HCT116 (cell line): ENCODE measurements at places on chromosomes 2 and 18. TPM values are rescaled to one million over a fixed set of nuclear protein-coding genes. Genes with fewer than 3 reads are reported as not detected.

Gene ZNF142
- 29.2 TPM for total RNA-seq

- no peak overlapping the region for H3K4me3 ChIP-seq
- 0 out of 2 replicates have a peak, but pooled peaks cover 2% of the 10 kb centered on the region for H3K4me1 ChIP-seq
- H3K27ac ChIP-seq: no peak overlapping the region
- peaks cover 81% of the 10 kb centered on the region for H3K27me3 ChIP-seq
- no peak for DNase-seq
Measured at GRCh38 chr2:29278966-29279365, 163.8 kb downstream of the CLIP4 start.

Gene SGPP2
- 1.6 TPM for total RNA-seq

- H3K36me3 ChIP-seq: no peaks in the 10 kb centered on the region
- H3K4me1 ChIP-seq: peaks cover 17% of the 10 kb centered on the region
- no peaks in the 10 kb centered on the region for H3K27me3 ChIP-seq
- no peak within 1 kb of the TSS; the same call in 1 of the 2 replicates for H3K27ac ChIP-seq
- DNase-seq: no peak
Measured at GRCh38 chr2:240557808-240558207, at the start of gene ANKMY1. ANKMY1 (minus strand) TSS chr2:240557988; CDS start chr2:240557335, 653 bp downstream.

Gene RGPD8
- total RNA-seq: 11.0 TPM

DNA sequence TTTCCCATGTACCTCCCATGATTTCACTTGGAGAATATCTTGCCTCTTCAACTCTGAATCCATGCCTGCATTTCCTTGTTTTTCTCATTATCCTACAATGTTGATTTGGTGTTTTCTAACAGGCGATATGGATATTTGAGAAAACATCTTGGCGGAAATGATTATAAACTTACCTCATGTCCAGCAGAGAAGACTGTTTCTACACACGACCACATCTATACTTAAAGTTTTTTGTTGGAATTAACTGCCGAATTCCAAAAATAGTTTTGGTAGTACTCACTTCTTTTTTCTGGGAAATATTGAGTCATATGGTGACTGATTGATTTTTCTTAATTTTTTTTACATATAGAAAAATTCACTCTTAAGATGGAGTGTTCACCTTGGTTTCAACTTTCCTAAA lies 41.4 kb upstream of the TMEFF2 start:
- DNase-seq: no peak
- no peaks in the 10 kb centered on the region for H3K27me3 ChIP-seq
- no peak overlapping the region for H3K27ac ChIP-seq
- no peak overlapping the region for H3K4me3 ChIP-seq
- H3K4me1 ChIP-seq: no peaks in the 10 kb centered on the region

Gene CRYGD
- not detected for total RNA-seq

- H3K4me1 ChIP-seq: no peaks in the 10 kb centered on the region
- H3K36me3 ChIP-seq: no peaks in the 10 kb centered on the region
- no peak overlapping the region for H3K4me3 ChIP-seq
Measured at GRCh38 chr18:27564066-27564465, 379.0 kb upstream of the CHST9 start.

DNA sequence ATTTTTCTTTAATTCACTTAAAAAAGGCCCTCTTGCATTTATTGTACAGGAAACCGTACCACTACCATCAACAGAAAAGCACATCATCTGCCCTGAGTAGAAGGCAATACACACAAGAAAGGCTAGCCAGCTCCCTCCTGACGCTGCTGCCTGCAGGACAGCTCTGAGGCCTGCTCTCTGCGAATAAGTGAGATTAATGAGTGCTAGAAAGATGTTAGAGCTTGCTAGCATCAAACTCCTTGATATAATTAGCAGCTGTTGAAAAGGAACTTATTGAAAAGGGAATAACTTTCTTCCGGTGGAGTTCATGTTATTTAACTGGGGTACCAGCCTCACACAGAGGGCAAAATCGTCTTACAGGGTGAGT lies 56.1 kb downstream of the INHBB start:
- H3K4me1 ChIP-seq: peaks cover 44% of the 10 kb centered on the region
- DNase-seq: no peak
- H3K36me3 ChIP-seq: no peaks in the 10 kb centered on the region
- H3K4me3 ChIP-seq: no peak overlapping the region
- no peaks in the 10 kb centered on the region for H3K27me3 ChIP-seq
- H3K27ac ChIP-seq: no peak overlapping the region

GRCh38 chr2:78068808-78069207 lies 546.6 kb upstream of the LRRTM4 start:
- H3K27me3 ChIP-seq: no peaks in the 10 kb centered on the region
- no peak overlapping the region for H3K27ac ChIP-seq
- no peak overlapping the region for H3K4me3 ChIP-seq
- DNase-seq: no peak
- H3K36me3 ChIP-seq: no peaks in the 10 kb centered on the region
- H3K4me1 ChIP-seq: no peaks in the 10 kb centered on the region

Gene PPP3R1
- 69.9 TPM for total RNA-seq

GRCh38 chr2:187985195-187985594 lies 306.5 kb upstream of the GULP1 start:
- H3K27me3 ChIP-seq: no peaks in the 10 kb centered on the region
- H3K4me1 ChIP-seq: peaks cover 4% of the 10 kb centered on the region; the same call in 1 of the 2 replicates
- H3K36me3 ChIP-seq: no peaks in the 10 kb centered on the region
- DNase-seq: no peak
- no peak overlapping the region for H3K27ac ChIP-seq

Gene SP5
- total RNA-seq: 0.98 TPM

Gene RBKS
- 2.4 TPM for total RNA-seq

GRCh38 chr2:207283356-207283755 lies 117.6 kb upstream of the KLF7 start:
- H3K27me3 ChIP-seq: no peaks in the 10 kb centered on the region
- no peaks in the 10 kb centered on the region for H3K36me3 ChIP-seq
- no peak overlapping the region for H3K27ac ChIP-seq
- no peak for DNase-seq

Gene IL18RAP
- total RNA-seq: not detected

Gene SNED1
- 9.6 TPM for total RNA-seq

- no peak overlapping the region for H3K27ac ChIP-seq
- no peaks in the 10 kb centered on the region for H3K27me3 ChIP-seq
- no peaks in the 10 kb centered on the region for H3K36me3 ChIP-seq
- no peak for DNase-seq
- H3K4me1 ChIP-seq: no peaks in the 10 kb centered on the region; the same call in 1 of the 2 replicates
- no peak overlapping the region for H3K4me3 ChIP-seq
Measured at GRCh38 chr2:191878548-191879279, 31.8 kb upstream of the CAVIN2 start.

Gene HDAC4
- 47.6 TPM for total RNA-seq

DNA sequence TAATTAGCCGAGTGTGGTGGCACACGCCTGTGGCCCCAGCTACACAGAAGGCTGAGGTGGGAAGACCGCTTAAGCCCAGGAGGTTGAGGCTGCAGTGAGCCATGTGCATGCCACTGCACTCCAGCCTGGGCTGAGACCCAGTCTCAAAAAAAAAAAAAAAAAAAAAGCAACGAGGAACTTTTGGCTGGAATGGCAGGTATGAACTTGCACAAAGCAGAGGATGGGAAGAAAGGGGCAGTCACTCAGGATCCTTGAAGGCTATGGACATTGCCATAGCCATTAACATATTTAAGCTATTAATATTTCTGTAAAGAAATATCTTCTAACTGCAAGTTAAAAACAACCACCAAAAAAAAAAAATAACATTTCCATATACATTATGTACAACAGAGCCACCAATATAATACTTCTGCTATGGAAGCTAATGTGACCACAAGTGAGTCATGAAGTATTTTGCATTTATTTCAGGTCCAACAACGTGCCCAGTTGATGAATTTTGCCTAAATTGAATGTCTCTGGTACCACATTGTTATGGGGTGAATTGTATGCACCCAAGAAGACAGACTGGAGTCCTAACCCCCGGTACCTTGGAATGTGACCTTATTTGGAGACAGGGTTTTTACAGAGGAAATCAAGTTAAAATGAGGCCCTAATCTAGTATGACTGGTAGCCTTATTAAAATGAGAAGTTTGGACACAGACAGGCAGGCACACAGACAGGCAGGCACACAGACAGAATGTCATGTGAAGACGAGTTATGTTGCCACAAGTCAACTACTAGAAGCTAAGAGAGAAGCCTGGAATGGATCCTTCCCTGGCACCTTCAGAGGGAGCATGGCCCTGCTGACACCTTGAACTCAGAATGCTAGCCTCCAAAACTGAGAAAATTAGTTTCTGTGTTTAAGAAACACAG lies 102.8 kb downstream of the RBMS1 start:
- no peak for DNase-seq
- no peaks in the 10 kb centered on the region for H3K36me3 ChIP-seq
- H3K4me1 ChIP-seq: peaks cover 10% of the 10 kb centered on the region
- no peaks in the 10 kb centered on the region for H3K27me3 ChIP-seq

GRCh38 chr2:31020713-31021112 lies 117.5 kb downstream of the GALNT14 start:
- no peaks in the 10 kb centered on the region for H3K4me1 ChIP-seq
- no peak overlapping the region for H3K4me3 ChIP-seq
- H3K36me3 ChIP-seq: no peaks in the 10 kb centered on the region
- no peak for DNase-seq
